ENCODE measurements at places on chromosomes 12 and 14.
A peak's percentile ranks its signal among the peaks of the same experiment; 100 is the strongest.

GRCh38 chr12:76037130-76038103 is 5.8 kb upstream of the PHLDA1 start:
- peak; percentile 55 for DNase-seq
- no peak overlapping the region for H3K27ac ChIP-seq
- no peaks in the 10 kb centered on the region for H3K27me3 ChIP-seq
- peaks cover 36% of the 10 kb centered on the region for H3K4me1 ChIP-seq
- H3K4me3 ChIP-seq: no peak overlapping the region
- peaks cover 6% of the 10 kb centered on the region for H3K36me3 ChIP-seq

DNA sequence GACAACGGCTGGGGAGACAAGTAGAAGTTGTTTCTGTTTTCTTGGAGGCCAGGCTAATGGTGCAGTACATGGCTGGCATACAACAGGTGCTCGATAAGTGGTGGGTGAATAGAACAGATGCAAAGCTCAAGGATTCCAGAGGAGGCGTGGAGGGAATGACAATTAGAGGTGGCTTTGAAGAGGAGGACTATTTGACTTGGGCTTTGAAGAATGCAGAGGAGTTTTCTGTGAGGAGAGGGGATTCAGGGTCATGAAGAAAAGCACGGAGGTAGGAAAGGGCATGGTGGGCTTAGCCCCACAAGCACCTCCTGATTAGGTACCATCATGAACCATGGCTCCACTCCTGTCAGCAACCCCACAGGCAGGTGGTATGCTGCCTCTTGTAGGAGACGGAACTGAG is 142.3 kb downstream of the RBM19 start:
- H3K36me3 ChIP-seq: no peaks in the 10 kb centered on the region
- H3K4me3 ChIP-seq: no peak overlapping the region

- no peak overlapping the region for H3K27ac ChIP-seq
- no peaks in the 10 kb centered on the region for H3K27me3 ChIP-seq
- H3K4me3 ChIP-seq: no peak overlapping the region
- peaks cover 2% of the 10 kb centered on the region for H3K4me1 ChIP-seq
- DNase-seq: no peak
- no peaks in the 10 kb centered on the region for H3K36me3 ChIP-seq
Observed at GRCh38 chr12:14185427-14186192, 179.9 kb upstream of the ATF7IP start.

DNA sequence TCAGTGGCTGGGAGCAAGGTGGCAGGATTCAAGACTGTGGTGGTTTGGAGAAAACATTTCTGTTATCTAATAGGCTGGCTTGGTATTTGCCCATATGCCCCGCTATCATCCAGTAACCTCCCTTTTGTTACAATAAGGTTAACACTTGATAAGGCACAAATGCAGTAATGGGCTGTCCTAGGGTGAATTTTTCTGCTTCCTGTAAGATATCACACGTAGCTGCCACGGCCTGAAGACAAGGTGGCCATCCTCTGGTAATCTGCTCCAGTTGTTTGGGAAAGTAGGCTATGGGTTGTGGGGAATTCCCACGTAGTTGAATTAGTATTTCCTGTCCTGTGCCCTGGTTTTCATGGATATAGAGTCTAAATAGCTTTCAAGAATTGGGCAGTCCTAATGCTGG is 23.1 kb downstream of the ANG start:
- no peak overlapping the region for H3K4me3 ChIP-seq
- peaks cover 17% of the 10 kb centered on the region for H3K27me3 ChIP-seq
- no peaks in the 10 kb centered on the region for H3K4me1 ChIP-seq

DNA sequence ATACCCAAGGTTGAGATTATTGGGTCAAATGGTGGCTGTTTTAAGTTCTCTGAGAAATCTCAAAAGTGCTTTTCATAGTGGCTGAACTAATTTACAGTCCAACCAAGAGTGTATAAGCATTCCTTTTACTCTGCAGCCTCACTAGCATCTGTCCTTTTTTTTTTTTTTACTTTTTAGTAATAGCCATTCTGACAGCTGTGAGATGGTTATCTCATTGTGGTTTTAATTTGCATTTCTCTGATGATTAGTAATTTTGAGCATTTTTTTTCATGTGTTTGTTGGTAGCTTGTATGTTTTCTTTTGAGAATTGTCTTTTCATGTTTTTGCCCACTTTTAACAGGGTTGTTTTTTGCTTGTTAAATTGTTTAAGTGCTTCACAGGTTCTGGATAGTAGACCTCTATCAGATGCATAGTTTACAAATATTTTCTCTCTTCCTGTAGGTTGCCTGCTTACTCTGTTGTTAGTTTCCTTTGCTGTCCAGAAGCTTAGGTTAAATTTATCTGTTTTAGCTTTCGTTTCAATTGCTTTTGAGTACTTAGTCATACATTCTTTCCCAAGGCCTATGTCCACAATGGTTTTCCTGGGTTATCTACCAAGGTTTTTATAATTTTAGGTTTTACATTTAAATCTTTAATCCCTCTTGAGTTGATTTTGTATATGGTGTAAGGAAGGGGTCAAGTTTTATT is 881.3 kb upstream of the SEL1L start:
- no peaks in the 10 kb centered on the region for H3K4me1 ChIP-seq
- no peaks in the 10 kb centered on the region for H3K27me3 ChIP-seq
- no peaks in the 10 kb centered on the region for H3K36me3 ChIP-seq
- H3K4me3 ChIP-seq: no peak overlapping the region
- DNase-seq: no peak

DNA sequence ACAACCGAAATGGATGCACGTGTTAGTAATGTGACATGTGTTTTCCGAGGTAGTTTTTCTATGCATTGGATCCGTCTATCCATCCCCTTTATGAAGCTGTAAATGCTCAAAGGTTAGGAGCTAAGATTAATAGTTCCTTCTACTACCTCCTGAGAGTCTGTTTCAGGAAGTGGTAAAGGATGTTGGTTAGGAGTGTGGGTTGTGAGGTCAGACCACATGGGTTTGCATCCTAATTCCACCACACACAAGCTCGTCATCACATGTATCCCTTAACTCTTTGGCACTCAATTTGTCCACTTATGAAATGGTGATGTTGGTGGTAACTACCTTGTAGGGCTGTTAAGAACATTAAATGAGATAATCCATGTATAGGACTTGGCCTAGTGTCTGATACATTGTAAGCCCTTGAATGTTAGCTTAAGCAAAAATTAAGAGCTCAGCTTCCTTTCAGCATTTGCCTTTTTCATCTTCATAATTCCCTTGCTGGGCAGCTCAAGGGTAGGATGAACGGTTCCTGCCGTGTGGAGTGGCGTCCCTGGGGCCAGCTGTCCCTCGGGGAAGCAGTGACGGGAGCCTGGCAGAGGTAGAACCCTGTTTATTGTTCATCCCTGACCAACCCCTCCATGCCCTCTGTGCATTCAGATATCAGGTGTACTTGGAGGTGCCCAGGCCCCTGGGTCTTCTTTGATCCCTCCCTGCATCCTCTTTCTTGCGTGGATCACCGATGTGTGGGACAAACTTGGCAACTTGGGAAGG is 52.3 kb downstream of the TSPAN9 start:
- peak; percentile 62 for DNase-seq
- H3K27me3 ChIP-seq: peaks cover 54% of the 10 kb centered on the region
- H3K4me3 ChIP-seq: no peak overlapping the region
- peak overlapping the region; percentile 17 for H3K27ac ChIP-seq
- H3K4me1 ChIP-seq: peaks cover 19% of the 10 kb centered on the region

DNA sequence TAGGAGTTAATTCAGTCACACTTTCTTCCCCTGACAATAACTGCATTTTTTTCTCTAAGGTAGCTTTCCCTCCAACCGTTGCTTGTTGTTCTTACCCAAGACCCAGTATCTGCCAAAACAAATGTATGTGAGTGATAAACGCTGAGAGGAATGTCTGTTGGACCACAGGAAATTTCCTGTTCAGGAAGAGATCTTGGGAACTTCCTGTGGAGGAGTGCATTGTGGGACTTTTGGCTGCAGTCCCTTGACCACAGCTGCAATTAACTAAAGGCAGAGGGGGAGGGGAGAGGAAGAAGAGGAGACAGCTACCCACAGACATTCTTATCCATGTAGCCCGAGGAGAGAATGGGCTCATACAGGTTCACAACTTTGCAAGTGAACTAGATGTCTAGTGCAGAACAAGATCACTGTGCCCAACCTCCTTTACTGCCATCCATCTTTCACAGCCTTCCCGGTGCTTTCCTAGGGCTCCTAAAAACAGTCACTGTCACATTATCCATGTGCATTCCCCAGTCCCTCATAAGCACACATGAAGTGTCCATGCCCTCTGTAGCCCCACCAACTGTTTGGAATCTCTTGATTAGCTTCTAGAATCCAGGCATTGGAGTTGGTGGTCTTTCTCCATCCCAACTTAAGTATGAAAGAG is 149.5 kb downstream of the ETV6 start:
- H3K27me3 ChIP-seq: no peaks in the 10 kb centered on the region
- H3K27ac ChIP-seq: peak overlapping the region; percentile 33
- peaks cover 20% of the 10 kb centered on the region for H3K4me1 ChIP-seq
- no peak for DNase-seq
